ENCODE measurements at places on chromosomes 12 and 14.
A peak's percentile ranks its signal among the peaks of the same experiment; 100 is the strongest.

GRCh38 chr14:91985008-91985407 lies 37.5 kb upstream of the FBLN5 start:
- no peak for DNase-seq

DNA sequence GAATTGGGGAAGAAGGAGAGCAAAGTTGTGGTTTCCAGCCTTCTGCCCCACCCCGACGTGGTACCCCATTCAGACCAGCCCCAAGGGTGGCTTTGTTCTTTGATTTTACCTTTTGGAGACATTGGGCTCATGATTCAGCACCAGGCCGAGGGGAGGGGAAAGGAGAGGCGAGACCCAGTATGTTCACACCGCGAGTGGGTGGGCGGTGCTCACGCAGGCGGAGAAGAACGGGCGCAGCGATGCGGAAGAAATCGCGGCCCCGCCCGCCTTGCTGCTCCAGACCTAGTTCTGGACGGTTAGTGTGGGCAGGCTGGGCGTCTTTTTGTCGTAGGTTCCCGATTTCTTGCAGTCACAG lies 963 bp downstream of the ATL1 start:
- no peak for DNase-seq

GRCh38 chr12:124550123-124551089 lies 17.0 kb downstream of the NCOR2 start:
- DNase-seq: no peak

GRCh38 chr12:122026706-122027333 lies 5.1 kb downstream of the BCL7A start:
- no peak for DNase-seq

DNA sequence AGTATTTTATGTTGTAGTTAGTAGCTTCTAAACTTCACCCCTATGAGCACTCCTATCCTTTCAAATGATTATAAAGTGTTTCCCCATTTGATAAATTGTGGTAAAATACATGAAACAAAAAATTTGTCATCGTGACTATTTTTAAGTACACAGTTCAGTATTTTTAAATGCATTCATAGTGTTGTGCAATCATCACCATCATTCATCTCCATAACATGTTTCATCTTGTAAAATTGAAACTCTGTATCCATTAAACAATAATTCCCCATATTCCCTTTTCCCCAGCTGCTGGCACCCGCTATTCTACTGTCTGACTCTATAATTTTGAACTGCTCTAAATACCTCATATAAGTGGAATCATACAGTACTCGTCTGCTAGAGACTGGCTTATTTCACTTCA lies 52.5 kb downstream of the ATP23 start:
- no peak for DNase-seq

DNA sequence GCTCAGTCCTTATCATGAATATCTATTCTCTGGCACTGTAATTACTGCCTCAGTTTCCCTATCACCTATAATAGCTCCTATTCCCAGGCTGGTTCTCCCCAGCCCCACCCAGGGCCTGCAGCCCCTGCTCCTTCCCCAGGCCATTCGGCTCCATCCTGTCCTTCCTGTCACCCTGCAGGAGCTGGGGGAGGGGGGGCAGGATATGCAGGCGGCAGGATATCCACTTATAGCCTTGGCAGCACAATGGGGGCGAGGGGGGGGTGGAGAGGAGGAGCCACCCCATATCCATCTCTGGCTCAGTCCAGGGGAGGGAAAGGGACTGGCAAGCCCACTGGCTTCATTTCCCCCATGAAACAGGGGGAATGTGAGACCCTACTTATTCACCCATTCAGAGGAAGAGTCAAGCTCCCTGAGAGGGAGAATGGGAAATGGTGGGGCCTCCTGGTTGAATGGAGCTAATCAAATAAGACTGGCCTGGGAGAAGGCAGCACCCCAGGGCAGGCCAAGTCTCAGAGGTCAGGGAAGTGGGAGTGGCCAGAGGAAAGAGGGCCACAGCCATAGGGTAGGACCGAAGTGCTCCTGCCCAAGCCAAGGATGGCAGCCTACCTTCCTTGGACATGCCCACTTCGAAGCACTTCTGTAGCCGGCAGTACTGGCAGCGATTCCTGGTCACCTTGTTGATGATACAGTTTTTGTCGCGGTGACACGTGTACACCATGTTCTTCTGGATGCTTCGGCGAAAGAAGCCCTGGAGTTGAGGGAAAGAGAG lies 7.8 kb upstream of the ITGB7 start:
- DNase-seq: no peak

GRCh38 chr12:93763746-93764147 lies 86.6 kb downstream of the CRADD start:
- no peak for DNase-seq

DNA sequence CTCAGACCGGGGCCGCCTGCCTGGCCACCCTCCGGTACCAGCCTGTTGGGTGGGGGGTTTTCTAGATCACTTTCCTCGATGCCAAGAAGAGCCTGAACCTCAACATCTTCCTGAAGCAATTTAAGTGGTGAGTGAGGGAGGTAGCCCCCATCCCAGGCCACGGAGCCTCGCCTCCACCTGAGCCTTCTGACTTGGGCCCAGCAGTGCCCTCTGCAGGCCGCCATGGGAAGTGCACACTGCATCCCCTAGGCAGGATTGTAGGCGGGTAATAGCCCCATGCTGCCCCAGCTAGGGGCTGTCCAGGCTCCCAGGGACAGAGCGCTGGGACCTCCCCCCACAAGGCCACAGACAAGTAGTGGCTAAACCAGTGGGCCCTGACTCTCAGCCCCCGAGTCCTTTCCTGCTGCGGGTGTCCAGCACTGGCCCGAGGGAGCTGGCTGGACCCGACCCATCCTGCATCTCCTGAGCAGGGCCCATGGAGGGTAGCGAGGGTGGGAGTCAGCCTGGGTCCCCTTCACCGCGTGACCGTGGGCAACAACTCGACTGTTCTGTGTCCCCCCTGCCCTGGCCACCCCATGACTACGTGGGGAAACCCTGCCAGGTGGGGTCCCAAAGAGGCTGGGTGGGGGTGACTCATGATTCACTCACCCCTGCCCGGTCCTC lies 15.3 kb upstream of the ADSS1 start:
- peak; percentile 90 for DNase-seq

GRCh38 chr12:92927055-92927435 lies 2.0 kb downstream of the EEA1 start:
- no peak for DNase-seq

DNA sequence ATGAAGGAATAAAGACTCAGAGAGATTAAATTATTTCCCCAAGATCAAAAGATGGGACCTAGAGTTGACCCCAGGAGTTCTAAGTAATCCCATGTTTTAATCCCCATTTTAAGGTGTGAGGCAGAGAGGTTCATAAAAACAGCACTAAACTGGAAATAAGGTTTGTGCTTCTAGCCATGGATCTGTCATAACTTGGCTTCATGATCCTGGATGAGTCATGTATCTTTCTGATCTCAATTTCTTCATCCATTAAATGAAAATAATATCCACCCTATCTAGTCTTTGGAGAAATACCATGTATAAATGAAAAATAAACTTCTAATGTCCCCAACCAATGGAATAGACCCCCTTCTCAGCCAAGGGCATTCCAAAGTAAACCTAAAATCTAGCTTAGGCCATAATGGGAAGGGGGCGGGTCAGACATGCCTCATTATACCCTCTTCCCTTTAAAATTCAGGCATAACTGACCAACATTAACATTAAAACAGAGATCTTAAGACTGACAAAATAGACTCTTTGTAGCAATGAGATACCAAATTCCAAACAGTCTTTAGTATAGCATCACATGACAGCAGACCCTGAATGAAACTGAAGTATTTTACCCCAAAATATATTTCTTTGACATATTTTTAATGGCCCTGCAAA lies 47.8 kb downstream of the SLC41A2 start:
- DNase-seq: no peak

DNA sequence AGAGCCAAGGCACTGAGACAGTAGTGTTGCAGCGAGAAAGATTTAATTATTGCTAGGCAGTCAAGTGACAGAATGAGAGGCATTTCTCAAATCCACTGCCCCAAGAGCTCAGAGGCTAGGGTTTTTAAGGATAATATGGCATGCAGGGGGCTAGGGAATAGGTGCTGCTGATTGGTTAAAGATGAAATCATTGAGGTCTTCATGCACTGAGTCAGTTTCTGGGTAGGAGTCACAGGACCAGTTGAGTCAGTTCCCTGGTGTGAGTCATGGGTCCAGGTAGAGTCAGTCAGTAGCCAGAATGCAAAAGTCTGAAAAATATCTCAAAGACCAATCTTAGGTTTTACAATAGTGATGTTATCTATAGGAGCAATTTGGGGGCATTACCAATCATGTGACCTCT lies 323.8 kb downstream of the RGS6 start:
- DNase-seq: no peak

GRCh38 chr12:112430929-112431328 lies 12.2 kb downstream of the PTPN11 start:
- no peak for DNase-seq

DNA sequence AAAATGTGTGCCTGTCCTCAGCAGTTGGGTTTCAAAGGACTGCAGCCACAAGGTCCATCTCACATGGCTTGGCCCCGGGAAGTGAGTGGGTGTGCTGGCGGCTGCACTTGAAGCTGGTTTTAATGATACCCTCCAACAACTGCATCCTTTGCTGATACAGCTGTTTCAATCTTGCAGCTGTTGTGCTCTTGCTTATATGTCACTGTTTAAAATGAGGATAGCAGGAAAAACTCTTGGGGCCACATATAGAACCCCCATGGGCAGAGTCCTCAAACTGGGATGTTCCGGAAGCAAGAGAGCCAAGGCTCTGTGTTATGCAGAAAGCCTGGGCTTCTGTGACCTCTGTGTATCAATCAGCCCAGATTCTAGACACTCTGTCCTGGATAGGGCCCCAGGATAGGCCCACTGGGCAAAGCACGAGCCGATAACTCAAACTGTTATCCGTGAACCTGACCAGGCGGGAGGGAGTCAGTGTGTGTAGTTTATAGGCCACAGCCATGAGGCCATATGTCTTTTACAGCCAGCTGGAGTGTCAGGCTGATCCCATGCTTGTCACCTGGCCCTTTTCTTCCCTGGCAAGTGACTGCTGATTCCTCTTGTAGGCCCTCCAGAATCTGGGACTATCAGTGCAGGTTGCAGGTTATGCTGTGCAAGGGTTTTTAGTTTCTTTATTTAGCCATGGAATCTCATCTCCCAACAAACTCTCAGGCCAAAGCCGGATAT lies 74.3 kb downstream of the SSPN start:
- DNase-seq: no peak

GRCh38 chr12:1797991-1798640 lies 22.2 kb upstream of the LRTM2 start:
- no peak for DNase-seq

DNA sequence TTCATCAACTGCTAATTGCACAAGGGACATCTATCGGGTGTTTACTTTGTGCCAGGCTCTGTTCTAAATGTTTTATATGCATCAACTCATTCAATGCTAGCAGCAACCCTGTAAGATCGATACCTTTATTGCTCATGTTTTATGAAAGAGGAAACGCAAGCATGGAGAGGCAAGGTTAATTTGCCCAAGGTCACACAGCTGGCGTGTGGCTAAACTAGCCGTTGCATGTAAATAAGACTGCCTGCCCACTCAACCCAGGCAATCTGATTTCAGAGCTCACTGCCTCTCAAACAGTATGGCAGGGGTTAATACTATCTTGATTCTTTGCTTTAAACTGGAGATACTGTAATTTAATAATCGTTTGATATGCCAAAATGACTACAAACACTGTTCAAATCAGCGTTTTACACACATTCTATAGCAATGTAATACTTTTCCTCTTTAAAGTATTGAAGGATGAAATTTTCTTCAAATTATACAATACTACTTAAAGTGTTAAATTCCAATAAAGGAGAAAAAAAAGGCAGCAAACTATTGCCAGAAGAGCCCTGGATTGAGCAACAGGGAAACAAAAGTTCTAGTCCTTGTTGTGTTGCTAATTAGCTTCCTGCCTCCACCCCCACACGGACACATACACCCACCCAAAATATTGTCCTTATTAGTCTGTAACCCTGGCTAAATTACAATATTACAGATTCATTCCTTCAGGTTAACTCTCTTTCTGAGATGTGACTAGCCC lies 39.1 kb upstream of the DHRS7 start:
- DNase-seq: peak; percentile 29

DNA sequence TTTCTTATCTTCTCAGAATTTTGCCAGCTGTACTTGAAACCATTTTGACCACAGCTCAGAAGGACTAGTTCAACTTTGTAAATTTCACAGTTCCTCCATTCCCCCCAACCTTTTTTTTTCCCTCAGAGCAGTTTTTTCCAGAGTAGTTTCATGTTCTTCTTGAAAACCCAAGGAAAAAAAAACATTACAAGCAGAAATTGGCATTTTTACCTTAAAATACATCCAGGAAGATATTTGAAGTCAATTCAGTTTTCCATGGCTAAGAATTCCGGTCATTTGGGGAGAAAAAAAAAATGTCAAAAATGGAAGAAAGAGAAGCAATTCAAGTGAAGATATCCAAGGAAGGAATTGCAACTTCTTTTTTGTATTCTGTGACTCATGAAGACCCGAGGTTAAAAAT lies 39.5 kb downstream of the SYNE2 start:
- DNase-seq: no peak

- DNase-seq: no peak
Observed at GRCh38 chr12:116708826-116709756, 28.8 kb downstream of the SPRING1 start.

DNA sequence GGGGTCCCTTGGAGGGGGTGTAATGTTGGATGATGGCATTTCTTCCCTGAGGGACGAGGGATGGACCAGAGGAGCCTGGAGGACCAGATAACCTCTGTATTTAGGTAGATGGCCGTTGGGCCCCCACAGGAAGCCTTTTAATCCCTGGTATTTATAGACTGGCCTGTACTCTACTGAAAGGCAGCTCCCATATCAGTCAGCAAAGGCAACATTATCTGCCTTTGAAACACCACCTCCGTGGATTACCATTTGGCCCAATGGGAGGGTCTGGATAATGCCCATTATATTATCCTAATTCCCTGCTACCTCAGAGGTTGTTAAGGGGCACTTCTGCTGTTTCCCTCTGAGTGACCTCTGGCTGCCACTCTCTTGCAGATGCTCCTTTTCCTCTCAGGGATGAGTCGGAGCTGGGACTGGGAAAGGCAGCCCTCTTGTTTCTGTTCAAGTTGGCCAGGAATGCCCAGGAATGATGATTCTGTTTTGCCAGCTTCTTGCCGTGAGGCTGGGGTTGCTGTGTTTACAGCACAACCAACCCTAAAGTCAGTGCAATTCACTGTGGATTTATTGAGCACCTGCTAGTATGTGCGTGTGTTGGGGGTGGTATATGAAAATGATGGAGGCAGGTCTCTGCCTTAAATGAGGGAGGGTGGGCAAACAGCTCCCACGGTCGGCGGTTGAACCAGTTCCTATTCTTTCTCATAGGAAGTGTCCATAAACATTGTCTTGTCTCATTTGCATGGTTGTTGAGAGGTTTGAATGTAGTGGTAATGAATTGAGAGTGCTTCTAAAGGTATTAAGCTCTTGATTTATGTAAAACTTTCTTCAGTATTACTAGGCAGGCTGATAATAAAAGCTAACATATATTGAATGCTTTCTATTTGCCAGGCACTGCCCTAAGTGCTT lies 18.1 kb downstream of the SUSD6 start:
- DNase-seq: no peak
